Memory B cell (primary cell): ENCODE measurements at places on chromosomes 5 and 9.

DNA sequence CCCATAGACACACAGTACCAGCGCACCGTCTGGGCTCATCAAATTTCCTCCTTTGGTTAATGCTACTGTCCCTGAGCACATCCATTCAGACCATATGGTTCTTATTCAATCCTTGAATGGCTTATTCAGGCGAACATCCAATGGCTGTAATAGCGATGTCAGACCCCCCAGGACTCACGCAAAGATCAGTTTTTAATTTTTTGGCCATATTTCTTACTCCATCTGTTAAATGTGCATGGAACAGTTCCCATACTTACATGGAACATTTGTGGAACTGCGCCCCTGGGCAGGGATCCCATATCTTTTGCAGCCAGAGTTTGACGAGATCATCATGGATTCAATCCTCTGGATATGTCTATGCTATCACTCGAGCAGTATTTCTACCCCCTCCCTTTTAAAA lies 213.2 kb downstream of the ADAMTS6 start:
- H3K27me3 ChIP-seq, result no peaks in the 10 kb centered on the region
- DNase-seq, result no peak
- H3K4me1 ChIP-seq, result no peaks in the 10 kb centered on the region
- H3K4me3 ChIP-seq, result no peak overlapping the region
- H3K36me3 ChIP-seq, result no peaks in the 10 kb centered on the region

DNA sequence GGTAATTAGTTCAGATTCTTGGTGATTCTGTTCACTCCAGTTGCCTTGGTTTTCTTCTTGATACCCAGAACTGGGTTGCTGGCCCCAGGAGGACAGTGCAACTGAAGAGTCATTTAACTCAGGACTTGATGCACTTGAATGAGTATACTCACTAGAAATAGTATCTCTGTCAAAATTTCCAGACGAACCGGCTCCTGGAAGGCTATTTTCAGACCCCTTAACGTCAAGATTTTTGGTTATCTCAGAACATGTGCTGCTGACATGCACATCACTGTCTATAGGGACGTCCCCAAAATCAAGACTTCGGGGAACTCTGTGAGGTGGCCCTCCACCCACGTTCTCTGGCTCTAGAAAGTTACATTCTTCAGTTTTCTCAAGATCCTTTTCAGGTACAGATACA lies 56.7 kb upstream of the PCA3 start:
- peaks cover 20% of the 10 kb centered on the region for H3K27me3 ChIP-seq
- no peak overlapping the region for H3K27ac ChIP-seq
- H3K36me3 ChIP-seq, result no peaks in the 10 kb centered on the region
- H3K4me1 ChIP-seq, result peaks cover 7% of the 10 kb centered on the region

GRCh38 chr9:35852876-35853865 lies 17.0 kb downstream of the OR13J1 start:
- DNase-seq, result no peak

GRCh38 chr9:132610661-132611060 lies 28.3 kb downstream of the BARHL1 start:
- DNase-seq, result no peak
- H3K36me3 ChIP-seq, result peaks cover 56% of the 10 kb centered on the region

- no peaks in the 10 kb centered on the region for H3K4me1 ChIP-seq
- peaks cover 20% of the 10 kb centered on the region for H3K27me3 ChIP-seq
- DNase-seq, result no peak
- H3K4me3 ChIP-seq, result no peak overlapping the region
Observed at GRCh38 chr5:141788296-141788970, 89.8 kb downstream of the PCDH1 start.

DNA sequence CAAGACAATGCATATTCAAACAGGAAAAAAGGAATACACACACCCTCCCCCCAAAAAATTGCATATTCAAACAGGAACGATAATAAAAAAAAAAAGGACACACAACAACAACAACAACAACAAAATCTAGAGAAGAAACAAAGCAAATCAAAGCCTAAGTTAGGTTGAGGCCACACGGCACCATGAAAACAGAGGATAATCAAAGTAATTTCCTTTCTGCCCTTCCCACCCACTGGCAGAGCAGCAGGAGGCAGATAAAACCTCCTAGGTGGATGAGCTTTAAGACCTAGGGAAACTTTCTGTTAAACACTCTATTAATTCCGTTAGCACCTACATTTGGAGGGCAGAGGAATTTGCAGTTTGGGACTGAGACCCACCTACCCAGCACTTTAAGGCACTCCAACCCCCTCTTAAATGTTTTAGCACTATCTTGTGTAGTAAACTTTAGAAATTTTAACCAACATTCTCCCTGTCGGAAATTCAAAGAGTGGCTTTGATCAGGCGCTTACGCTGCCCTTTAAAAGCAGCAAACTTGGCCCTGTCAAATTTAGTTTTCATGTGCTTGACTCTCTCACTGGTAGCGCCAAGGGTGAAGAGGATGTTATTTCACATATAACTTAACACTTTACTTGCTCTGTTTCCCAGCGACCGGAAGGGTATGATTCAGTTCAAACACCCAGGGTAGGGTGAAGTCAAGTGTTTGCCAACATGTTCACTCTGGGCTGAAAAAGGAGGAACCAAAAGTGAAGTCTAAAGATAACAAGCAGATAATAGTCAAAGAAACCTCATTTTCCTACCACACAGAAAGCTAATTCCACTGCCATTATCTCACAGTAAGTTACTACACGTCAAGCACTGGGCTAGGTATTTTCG lies 9.2 kb downstream of the ENC1 start:
- H3K27me3 ChIP-seq, result no peaks in the 10 kb centered on the region
- peaks cover 16% of the 10 kb centered on the region for H3K4me1 ChIP-seq
- peaks cover 6% of the 10 kb centered on the region for H3K36me3 ChIP-seq
- peak overlapping the region; percentile 83 for H3K27ac ChIP-seq
- DNase-seq, result peak; percentile 45

GRCh38 chr9:12718482-12719026 lies 25.4 kb downstream of the TYRP1 start:
- H3K27me3 ChIP-seq, result no peaks in the 10 kb centered on the region
- no peaks in the 10 kb centered on the region for H3K36me3 ChIP-seq
- no peaks in the 10 kb centered on the region for H3K4me1 ChIP-seq
- H3K27ac ChIP-seq, result no peak overlapping the region

DNA sequence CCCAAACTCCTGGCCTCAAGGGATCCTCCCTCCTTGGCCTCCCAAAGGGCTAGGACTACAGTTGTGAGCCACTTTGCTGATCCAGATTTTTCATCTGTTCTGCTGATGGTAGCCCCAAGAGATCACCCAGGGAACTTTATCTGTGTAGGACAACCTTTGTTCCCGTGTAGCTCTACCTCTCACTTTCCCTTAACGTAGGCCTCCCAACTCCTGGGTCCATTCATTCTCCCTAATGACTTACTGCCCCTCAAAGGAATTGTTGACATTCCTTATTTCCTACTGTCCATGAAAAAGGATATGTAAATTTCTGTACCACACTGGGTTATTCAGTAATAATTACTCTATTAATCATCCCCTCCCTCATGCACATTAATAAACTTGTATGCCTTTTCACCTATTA lies 51.0 kb upstream of the PHF24 start:
- no peak overlapping the region for H3K4me3 ChIP-seq
- H3K27ac ChIP-seq, result no peak overlapping the region
- H3K27me3 ChIP-seq, result peaks cover 15% of the 10 kb centered on the region
- no peaks in the 10 kb centered on the region for H3K36me3 ChIP-seq
- H3K4me1 ChIP-seq, result no peaks in the 10 kb centered on the region
- no peak for DNase-seq

DNA sequence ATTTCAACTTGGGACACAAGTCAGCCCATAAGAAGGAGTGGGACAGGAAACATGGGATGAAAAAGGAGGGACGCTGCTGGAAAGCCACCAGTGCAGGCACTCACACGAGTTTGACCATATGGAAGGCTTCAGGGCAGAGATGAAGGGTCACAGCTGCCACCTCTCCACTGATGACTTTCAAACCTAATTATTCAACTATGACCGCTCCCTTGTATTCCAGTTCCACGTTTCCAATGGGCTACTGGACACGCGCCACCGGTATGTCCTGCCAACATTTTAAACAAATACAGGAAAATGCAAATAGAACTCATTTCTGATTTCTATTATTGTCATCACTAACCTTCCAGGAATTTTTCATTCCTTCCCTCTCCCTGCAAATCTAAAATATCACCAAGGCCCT lies 134.7 kb downstream of the SLC1A3 start:
- peaks cover 20% of the 10 kb centered on the region for H3K4me1 ChIP-seq
- H3K36me3 ChIP-seq, result no peaks in the 10 kb centered on the region
- H3K4me3 ChIP-seq, result no peak overlapping the region
- no peak overlapping the region for H3K27ac ChIP-seq

DNA sequence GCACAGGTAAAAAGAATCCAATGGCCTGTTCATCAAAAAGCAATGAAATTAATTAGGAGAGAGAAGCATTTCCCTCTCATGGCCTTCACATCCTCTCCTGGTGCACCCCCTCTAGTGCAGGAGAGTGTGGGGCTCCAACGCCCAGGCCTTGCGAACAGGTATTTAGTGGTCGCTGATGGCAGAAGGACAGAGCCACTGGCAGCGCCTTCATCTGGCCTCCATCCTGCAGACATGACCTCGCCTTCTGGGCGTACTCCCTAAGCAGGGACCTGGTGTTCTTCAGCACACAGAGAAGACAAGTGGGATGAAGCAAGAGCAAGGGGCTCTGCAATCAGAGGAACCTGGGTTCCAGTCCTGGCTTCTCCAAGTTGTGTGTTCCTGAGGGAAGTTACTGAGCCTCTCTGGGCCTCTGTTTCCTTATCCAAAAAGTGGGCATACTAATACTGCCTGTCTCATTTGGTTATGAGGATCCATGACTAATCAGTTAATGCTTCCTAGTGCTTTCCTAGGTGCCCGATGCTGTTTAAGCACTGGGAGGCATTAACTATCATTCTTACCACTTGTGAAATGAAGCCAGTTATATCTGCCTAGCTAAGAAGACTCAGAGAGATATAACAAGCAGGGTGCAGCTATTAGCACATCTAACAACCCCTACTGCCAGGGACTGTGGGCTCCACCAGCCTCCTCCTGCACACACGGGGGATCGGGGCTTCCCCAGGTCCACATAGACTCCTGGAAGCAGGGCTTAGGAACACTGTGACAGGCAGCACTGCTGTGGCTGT lies 77.3 kb downstream of the SEMA4D start:
- H3K27me3 ChIP-seq, result no peaks in the 10 kb centered on the region
- peak overlapping the region; percentile 48 for H3K27ac ChIP-seq
- DNase-seq, result no peak
- H3K4me1 ChIP-seq, result peaks cover 60% of the 10 kb centered on the region
- H3K4me3 ChIP-seq, result peak overlapping the region; percentile 55
- H3K36me3 ChIP-seq, result peaks cover 17% of the 10 kb centered on the region

- no peaks in the 10 kb centered on the region for H3K27me3 ChIP-seq
- no peaks in the 10 kb centered on the region for H3K36me3 ChIP-seq
- peak; percentile 14 for DNase-seq
Observed at GRCh38 chr5:65721050-65721719, 724 bp downstream of the SGTB start.

- H3K4me1 ChIP-seq, result no peaks in the 10 kb centered on the region
- H3K4me3 ChIP-seq, result no peak overlapping the region
- peaks cover 2% of the 10 kb centered on the region for H3K36me3 ChIP-seq
- no peak for DNase-seq
Observed at GRCh38 chr5:129173771-129174170, 79.2 kb downstream of the ISOC1 start.

- no peaks in the 10 kb centered on the region for H3K27me3 ChIP-seq
- DNase-seq, result no peak
- H3K4me3 ChIP-seq, result no peak overlapping the region
- H3K36me3 ChIP-seq, result peaks cover 29% of the 10 kb centered on the region
- H3K27ac ChIP-seq, result peak overlapping the region; percentile 82
- H3K4me1 ChIP-seq, result peaks cover 22% of the 10 kb centered on the region
Observed at GRCh38 chr9:129981180-129981907, 61.6 kb downstream of the FNBP1 start.

DNA sequence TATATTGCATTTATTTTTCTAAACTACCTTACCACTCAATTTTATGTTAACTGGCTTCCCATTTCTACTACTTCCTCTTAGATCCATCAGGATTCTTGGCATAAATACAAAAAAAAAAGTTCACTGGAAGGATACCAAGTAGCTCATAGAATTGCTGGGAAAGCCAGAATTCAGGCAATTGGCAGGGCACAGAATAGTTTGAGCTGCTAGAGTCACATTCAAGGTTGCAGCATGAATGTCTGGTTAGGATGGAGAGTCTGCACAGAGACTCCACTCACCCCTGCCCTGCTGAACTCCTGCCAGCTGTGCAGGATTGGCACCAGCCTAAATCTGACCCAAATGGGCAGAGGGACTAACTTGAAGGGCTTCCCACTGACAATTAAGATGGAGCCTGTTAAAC lies 4.9 kb upstream of the AMACR start:
- DNase-seq, result no peak
- H3K27me3 ChIP-seq, result no peaks in the 10 kb centered on the region
- H3K27ac ChIP-seq, result no peak overlapping the region
- H3K36me3 ChIP-seq, result no peaks in the 10 kb centered on the region
- H3K4me1 ChIP-seq, result no peaks in the 10 kb centered on the region

- no peaks in the 10 kb centered on the region for H3K27me3 ChIP-seq
- DNase-seq, result no peak
- no peak overlapping the region for H3K27ac ChIP-seq
- no peaks in the 10 kb centered on the region for H3K4me1 ChIP-seq
Observed at GRCh38 chr9:127316586-127317323, 52.2 kb downstream of the GARNL3 start.

GRCh38 chr5:21152611-21153010 lies 1164.6 kb upstream of the CDH18 start:
- DNase-seq, result no peak
- peaks cover 1% of the 10 kb centered on the region for H3K27me3 ChIP-seq
- H3K4me1 ChIP-seq, result no peaks in the 10 kb centered on the region

GRCh38 chr9:120637919-120638318 lies 58.0 kb upstream of the CDK5RAP2 start:
- peaks cover 25% of the 10 kb centered on the region for H3K36me3 ChIP-seq
- no peak overlapping the region for H3K27ac ChIP-seq
- no peak for DNase-seq

DNA sequence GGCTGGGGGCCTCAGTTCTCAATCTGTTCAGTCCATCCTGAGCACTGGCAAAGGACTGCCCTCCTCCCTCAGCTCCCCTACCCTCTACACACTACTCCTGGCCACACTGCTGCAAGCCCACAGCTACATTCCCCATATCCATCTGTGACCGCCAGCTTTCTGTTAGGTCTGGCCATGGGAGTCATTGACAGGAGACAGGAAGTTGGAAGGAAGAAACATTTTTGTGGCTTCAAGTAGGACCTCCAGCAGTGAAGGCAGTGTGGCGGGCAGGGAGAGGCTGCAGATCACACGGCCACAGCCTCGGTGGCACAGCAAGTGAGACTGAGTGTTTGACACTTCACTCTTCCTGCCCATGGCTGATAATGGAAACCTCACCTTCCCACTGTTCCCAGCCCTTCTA lies 55.9 kb downstream of the SECISBP2 start:
- H3K27ac ChIP-seq, result no peak overlapping the region
- peaks cover 26% of the 10 kb centered on the region for H3K4me1 ChIP-seq

- H3K4me3 ChIP-seq, result no peak overlapping the region
- H3K27ac ChIP-seq, result no peak overlapping the region
- no peaks in the 10 kb centered on the region for H3K36me3 ChIP-seq
- H3K27me3 ChIP-seq, result peaks cover 19% of the 10 kb centered on the region
Observed at GRCh38 chr9:138043411-138044345, 166.1 kb downstream of the CACNA1B start.

GRCh38 chr5:96080557-96080956 lies 118.9 kb upstream of the ELL2 start:
- no peak overlapping the region for H3K27ac ChIP-seq
- H3K36me3 ChIP-seq, result no peaks in the 10 kb centered on the region
- H3K4me1 ChIP-seq, result no peaks in the 10 kb centered on the region
- H3K27me3 ChIP-seq, result peaks cover 2% of the 10 kb centered on the region
- no peak for DNase-seq

- H3K36me3 ChIP-seq, result peaks cover 16% of the 10 kb centered on the region
- peaks cover 39% of the 10 kb centered on the region for H3K4me1 ChIP-seq
- DNase-seq, result no peak
Observed at GRCh38 chr5:10733426-10733825, 27.6 kb downstream of the DAP start.
